Activated T-cell treated with anti-CD3 and anti-CD28 coated beads, Interleukin-2, amount 50 U/mL, for 48 hours (primary cell): ENCODE measurements at places on chromosomes 3 and 15.
A peak's percentile ranks its signal among the peaks of the same experiment; 100 is the strongest.

DNA sequence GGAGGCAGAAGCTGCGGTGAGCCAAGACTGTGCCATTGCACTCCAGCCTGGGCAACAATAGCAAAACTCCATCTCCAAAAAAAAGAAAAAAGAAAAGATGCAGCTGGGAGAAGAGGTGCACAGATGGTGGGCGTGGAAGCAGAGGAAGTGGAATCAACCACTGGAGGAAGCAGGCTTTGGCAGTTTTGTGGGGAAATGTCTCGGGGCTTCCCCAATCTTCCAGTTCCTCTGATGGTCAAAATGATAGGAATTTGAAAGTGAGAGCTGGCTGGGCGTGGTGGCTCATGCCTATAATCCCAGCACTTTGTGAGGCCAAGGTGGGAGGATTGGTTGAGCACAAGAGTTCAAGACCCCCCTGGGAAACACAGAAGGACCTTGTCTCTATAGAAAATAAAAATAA lies 48.1 kb upstream of the SMAD3 start:
- DNase-seq, result no peak

- DNase-seq, result no peak
These were observed 92.7 kb downstream of the CEMIP start for GRCh38 chr15:80871858-80872257.

DNA sequence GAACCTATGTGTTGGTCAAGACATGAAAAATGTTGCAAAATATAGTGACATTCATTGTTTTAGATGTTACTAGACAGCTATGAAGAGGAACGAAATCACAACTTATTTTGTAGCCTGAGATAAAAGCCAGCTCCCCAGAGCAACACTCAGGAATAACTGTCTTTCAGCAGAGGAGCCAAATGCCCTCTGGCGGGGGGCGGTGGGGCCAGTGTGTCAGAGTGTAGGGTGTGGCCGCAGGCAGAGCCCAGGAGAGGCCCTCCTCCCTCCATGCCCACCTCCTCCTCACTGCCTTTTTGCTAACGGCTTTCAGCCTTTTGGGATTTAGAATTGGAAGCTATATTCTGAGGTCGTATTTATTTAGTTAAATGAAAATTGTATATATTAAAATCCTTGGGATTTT lies 16.9 kb downstream of the APOD start:
- DNase-seq, result no peak

DNA sequence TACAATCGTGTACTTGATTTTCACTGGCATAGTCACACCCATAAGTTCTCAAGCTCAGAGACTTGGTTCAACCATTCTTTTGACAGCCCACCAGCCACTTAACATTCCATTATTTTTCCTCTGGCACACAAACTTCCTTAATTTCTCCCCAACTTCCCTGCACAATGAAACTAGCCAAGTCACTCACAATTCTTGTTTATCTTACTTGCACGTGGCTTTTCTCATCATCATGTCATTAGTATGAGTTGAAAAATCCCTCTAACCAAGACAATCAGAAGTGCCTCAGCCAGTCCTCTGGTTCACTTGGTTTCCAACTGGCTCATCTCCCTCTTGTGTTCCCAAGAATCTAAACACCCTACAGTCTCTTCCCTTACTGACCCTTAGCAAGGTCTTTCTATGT lies 110.5 kb upstream of the PTPRG start:
- DNase-seq, result no peak

DNA sequence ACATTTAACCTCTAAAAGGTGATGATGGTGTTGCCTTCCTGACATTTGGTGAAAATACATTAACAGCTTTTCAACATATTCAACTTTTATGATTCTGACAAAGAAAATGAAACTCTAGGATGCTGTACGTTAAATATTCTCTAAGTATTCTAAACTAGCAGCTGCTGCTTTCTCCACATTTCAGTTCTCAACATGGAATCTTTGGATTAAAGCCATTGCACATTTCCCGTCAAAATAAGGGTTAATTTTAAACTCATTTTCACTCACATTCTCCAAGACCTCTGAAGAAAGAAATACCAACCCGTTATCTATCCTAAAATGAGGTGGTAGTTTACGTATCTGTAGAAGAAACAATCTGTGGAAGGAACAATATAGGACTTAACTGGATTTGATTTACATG lies 655.7 kb upstream of the ARPP21 start:
- no peak for DNase-seq

- DNase-seq, result peak; percentile 66
These were observed 18.3 kb upstream of the ATP8B4 start for GRCh38 chr15:50137330-50137761.

DNA sequence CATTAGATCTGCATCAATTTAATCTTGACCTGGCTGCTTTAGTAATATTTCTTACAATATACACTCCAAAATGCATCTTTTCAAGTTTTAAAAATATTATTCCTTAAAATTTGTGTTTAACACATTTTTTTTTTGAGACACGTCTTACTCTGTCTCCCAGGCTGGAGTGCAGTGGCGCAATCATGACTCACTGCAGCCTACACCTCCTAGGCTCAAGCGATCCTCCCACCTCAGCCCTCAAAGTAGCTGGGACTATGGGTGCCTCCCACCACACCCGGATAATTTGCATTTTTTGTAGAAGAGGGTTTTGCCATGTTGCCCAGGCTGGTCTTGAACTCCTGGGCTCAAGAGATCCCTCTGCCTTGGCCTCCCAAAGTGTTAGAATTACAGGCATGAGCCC lies 73.6 kb downstream of the ETV5 start:
- DNase-seq, result no peak

GRCh38 chr3:35144011-35144410 lies 495.3 kb upstream of the ARPP21 start:
- DNase-seq, result no peak

DNA sequence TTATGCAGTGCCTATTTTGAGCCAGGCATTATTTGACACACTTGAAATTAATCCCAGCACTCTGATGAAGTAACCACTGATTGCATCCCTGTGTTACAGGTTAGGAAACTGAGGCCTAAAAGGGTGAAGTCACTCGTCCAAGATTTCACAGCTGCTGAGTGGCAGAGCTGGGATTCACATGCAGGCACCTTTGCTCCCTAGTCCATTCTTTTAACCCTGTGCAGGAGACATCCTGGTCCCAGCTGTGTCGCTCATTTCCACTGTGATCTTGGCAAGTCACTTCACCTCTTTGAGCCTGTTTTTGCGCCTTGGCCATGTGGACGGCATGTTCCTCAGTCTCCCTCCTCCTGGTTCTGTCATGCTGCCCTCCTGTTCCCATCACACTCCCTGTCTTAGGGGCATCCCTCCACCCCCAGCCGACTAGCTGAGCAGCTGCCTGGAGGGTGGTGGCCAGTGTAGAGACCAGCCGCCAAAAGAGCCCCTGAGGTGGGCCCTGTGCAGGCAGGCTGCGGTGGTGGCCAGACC lies 70.6 kb downstream of the SMAD6 start:
- no peak for DNase-seq

DNA sequence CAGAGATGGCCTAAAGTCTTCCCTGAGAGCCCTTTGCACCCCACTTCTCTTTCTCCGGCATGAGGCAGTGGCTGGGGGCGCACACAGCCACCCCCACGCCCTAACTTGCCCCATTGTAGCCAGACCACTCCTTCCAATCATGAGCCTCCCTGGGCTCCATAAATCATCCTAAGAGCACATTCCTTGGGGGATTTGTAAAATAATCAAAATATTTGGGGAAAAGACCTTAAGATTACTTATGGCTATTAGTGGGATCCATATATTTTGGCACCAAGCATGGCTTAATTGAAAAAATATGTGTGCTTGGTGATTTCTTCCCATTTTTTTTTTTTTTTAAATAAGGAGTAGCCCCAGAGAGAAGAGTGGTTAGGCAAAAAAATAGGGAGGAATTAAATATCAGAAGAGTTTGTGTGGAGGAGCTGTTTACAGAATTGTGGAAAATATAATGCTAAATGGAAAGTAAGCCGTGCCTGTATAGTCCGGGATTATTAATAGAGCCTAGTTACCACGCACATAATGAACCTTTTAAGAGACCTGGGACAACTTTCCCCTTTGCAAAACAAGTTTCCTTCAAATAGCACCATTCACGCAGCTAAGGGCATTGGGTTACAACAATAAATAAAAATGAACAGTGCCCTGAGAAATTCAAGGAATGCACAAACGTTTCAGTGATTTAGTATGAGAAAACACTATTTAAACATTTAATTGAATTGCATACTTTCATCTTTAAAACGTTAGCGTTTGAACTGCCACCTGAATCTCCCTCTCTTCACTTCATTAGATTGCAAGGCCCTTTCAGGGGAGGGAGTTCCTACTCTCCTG lies 46.1 kb downstream of the SMAD6 start:
- DNase-seq, result no peak

GRCh38 chr3:107068980-107069379 lies 308.3 kb upstream of the CCDC54 start:
- DNase-seq, result no peak

DNA sequence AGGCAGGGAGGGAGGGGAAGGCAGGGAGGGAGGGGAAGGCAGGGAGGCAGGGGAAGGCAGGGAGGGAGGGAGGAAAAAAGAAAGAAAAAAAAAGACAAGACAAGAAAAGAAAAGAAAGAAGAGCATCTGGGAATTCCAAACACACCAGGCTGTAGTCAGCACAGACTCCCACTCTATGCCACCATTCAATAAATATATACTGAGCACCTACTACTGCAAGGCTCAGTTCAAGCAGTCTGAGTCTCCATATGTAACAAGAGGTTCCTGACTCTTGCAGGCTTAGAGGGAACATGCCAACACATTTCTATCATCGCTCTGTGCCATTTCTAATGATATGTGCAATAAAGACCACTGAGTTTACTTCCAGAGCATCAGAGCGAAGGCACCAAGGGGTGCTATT lies 47.7 kb downstream of the ANXA2 start:
- no peak for DNase-seq

DNA sequence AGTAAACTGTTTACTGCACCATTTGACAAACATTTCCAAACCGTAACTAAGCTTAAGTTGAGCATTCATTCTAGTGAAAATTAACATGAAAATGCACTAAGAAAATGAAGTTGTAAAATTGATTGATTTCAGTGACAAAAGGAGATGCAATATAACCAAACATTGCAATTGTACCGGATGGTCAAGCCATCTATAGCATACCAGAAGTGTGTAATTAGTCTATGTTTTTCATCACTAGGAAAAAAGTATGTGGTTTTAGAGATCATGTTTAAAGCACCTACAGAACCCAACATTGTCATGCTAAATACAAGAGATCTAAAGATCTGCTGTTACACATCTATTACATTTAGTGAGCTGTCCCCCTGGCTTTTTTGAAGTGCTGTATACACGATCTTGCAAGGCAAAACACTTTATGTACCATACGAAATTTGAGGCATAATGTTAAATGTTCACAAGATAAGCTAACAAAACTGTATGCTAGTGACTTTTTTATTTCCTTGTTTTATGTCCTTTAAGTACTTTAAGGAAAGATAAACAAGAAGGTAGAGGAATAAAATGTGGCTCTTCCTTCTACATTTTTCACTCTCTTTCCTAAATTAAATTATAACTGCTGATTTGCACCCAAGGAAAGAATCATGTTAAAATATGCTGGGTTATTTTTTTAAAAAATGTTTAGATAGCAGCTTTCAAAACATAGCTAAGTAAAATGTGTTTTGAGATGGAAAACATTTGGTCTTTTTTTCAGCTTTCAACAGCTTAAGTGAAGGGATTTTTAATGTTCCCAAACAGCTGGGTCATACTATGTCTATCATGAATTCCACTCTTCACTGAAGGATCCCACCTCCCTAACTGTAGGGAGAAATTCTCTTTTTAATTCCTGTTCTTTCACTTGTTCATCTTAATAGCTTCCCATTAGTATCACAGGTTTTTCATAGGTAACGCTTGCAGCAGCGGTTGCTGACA lies 498.0 kb downstream of the MECOM start:
- no peak for DNase-seq

- no peak for DNase-seq
These were observed 71.7 kb downstream of the TTBK2 start for GRCh38 chr15:42848846-42849245.

- no peak for DNase-seq
These were observed 10.6 kb upstream of the VWA5B2 start for GRCh38 chr3:184218814-184219213.

DNA sequence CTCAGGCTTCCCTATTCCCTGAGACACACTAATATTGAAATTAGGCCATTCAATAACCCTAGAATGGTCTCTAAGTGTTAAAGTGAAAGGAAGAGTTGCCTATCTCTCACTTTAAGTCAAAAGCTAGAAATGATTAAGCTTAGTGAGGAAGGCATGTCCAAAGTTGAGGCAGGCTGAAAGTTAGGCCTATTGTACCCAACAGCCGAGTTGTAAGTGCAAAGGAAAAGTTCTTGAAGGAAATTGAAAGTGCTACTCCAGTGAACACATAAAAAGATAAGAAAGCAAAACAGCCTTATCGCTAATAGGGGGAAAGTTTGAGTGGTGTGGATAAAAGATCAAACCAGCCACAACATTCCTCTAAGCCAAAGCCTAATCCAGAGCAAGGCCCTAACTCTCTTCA lies 117.9 kb upstream of the SPATA12 start:
- no peak for DNase-seq

DNA sequence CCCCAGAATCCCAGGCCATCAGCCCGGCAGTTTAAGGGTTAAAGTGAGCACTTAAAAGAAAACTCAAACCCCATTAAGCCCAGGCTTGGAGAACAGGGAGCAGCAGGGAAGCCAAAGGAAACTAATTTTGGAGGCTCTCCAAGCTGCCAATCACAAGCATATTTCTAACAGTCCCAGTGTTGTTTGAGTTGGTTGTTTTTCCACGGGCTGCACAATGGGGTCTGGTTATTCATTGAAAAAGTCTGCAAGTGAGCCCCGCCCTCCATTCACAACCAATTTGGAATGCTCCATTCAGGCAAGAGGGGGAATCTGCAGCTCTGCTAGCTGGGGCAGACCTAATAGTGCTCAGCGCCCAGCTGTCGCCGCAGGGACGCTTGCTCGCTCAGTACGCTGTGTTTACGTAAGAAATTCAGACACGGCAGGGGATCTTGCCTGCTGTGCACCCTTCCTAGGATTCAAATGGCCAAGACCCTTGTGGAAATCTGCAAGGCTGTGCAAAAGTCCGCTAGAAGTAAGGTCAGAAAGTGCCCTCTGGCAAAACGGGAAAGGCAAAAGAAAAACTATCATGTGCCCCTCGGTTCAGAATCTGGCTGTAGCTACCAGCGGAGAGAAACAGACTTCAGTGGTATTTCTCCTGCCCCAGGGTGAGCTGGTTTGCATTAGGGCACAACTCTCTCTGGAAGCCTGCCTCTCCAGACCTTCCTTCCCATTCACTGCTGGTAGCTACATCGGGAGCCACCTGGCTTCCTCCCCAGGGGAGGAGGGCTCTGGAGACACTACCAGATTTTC lies 11.0 kb downstream of the ETV5 start:
- no peak for DNase-seq

- peak; percentile 65 for DNase-seq
These were observed 5.0 kb downstream of the GATA2 start for GRCh38 chr3:128487813-128488635.
